CD8-positive, alpha-beta memory T cell (primary cell): ENCODE measurements at places on chromosomes 12 and 14.

DNA sequence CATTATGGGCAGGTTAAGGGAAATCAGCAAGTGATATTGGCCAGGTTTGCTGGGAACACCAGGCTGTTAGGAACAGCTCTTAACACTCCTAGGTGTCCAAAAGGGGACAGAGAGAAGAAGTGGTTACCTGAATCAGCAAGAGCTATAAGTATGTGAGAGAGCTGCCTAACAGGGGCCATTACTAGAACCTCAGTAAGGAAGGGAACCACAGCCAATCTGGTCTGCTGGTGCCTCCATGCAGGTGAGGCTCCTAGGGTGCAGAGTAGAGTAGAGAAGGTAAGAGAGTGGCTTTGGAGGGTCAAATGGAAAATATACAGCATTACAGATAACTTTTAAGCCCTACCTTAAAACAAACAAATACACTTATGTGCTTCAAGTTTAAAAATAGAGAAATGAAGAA, 36.6 kb upstream of the CCT2 start:
- DNase-seq = no peak

GRCh38 chr12:27493260-27493940, 30.6 kb upstream of the PPFIBP1 start:
- DNase-seq = no peak

DNA sequence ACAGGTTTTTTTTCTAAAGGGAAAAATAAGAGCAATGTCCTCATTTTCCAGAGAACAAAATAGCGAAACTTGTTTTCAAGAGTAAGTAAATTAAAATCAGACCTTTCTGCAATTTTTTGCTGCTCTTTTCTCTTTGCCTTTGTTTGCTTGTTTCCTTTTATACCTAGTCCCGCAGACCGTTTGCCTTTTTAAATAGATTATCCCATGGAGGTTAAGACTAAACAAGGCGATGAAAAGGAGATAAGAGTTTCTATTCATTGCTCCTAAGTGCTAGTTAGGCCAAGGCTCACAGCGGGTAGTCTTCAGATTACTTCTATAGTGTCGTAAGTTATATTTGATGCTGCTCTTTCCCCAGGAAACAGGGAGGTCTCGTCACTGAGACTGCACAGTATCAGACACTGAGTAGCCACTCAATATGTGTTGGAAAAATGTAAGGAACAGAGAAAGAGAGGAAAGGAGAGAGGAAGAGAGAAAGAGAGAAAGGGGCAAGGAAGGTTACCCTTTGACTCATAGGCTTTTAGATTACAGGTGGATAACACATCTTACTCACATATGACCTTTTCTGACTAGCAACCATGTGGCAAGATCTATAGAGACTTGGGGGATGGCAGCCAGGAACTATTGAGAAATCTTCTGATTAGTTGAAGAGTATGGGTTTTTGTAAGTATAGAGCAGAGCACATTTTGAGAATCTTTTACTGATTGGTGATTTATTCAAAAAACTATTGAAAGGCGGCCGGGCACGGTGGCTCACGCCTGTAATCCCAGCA, 107.5 kb upstream of the PARP11 start:
- DNase-seq = no peak

- no peak for DNase-seq
Observed at GRCh38 chr12:68497702-68498101, 113.0 kb upstream of the RAP1B start.

DNA sequence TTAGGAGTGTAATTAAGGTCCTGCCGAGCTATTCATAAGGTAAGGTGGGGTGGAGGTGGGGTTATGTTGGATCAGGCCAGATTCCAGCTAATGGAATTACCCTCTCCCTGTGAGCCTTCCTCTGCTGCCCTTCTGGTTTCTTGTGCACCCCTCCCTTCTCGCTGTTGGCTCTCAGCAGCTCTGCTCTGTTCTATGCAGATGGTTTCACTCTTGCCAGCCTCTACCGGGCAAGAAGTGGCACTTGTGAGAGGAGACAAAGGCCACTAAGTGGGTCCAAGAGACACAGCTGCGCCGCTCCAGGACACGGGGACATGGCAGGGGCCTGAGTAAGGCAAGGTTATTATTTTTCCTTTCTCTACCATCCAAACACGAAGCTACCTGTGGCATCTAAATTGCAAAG, 334.4 kb downstream of the EMP1 start:
- DNase-seq = no peak

DNA sequence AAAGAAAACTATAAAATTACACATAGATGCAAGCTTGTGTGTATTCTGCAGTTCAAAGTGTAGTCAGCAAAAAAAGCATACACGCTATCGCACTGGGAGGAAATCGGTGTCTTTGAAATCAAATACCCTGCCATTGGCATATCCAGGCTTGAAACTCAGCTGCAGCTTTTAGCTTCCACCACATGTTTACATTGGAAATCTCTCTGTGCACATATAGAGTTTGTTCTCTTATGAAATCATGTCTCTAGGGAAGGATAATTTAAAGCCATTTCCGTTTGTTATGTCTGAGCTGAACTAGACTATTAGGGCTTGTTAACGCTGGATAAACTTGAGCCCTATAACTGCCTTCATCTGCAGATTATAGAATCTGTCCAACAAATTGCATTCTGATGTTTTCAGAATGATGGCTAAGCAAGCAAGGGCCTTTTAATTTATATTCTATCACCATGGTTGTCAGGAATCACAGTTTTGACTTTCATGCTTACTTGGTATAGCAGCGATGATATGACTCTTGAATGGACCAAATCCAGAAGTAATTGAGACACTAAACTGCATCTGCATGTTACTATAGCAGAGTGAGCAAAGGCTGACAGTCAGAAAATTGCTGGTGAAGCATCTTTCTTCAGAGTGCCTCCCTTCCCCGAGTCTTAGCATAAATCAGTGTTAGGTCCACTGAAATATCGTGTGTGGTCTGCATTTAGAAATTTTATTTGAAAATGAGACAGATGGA, 442.8 kb downstream of the ZFP36L1 start:
- no peak for DNase-seq
